ENCODE measurements at places on chromosomes 13 and 19.

DNA sequence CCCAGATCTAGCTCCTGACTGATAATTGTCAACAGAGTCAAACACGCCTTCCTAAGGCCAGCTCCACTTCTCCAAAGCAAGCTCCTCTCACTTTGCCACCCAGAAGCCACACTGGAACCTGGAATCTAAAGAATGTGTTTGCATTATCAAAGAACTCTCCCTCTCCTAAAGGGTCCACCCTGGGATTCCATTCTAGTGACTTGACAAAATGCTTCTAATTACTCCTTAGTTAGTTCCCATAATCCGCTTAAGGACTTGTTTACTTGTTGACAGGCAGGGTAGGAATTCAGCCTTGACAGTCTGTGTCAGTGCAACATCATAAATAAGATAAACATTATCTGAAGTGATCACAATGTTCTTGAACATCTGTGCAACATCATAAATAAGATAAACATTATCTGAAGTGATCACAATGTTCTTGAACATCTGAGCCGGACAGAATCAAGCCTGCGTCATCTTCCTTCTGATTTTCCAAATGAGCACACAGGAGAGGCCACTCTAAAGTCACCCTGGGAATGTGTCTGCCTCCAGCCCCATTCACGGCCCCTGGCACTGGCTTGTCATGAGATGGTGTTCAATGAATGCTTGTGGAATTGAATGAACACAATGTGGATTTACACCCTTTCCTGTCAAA, 512.1 kb downstream of the IRS2 start:
- DNase-seq = no peak

DNA sequence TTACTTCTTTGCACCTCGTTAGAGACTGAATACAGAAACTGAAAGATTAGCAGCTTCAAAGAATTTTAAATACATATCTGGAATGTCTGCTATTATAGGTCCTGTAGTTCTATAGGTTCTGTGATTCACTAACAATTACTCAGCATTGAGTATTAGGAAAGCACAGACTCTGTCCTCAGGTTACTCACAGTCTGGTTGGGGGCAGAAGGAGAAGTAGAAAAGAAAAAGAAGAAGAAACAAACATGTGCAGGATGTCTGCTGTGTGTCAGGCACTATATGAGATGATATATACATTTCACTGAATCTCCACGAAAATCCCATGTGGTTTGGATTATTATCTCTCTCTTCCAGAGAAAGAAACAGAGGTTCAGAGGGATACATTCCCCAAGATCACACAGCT, 40.1 kb downstream of the SERTM1 start:
- no peak for DNase-seq

- no peak for DNase-seq
These were observed 904.6 kb upstream of the ATXN8OS start for GRCh38 chr13:69202996-69203395.

GRCh38 chr13:103102482-103102881, 36.3 kb upstream of the SLC10A2 start:
- no peak for DNase-seq

GRCh38 chr13:25973576-25973975, 78.2 kb downstream of the SHISA2 start:
- DNase-seq = no peak

DNA sequence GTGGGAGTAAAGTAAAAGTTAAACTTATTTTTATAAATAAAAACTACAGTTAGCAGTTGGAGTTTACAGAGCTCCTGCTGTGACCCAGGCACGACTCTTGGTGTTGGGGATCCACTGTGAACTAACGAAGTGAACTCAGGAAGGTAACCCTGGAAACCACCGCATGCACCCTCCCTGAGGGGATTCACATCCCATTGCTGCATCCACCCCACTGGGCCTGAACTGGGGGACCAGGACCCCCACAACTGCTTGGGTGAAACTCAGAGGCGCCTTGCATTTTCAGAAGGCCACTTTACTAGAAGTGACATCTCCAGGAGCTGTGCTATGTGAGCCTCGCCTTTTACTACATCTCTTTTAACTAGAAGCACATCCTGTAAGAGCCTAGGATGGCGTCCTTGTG, 166.4 kb downstream of the TEX29 start:
- DNase-seq = no peak

DNA sequence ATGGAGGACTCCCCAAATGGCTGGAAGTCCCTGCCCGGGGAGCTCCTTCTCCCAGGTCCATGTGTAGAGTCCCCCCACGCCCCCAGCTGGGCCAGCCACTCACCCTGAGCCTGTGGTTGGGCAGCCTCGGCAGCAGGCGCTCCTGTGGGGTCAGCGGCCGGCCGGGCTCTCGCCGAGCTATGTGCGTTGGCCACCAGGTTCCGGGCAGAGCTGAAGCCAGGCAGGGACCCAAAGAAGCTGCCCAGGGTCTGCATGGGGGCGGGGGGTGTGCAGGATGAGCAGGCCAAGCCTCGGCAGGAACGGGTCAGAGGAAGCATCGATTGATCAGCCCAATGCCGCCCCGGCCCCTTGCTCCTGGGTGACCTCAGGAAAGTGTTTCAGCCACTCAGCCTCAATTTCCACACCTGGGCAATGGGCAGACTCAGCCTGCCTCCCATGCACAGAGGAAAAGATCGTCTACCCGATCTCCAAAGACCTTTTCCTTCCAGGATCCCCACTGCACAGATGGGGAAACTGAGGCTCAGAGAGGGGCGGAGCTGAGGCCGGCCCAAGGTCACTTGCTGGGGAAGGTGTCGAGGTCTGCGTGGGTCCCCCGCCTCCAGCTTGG, 732 bp downstream of the PLIN4 start:
- no peak for DNase-seq

- DNase-seq = no peak
These were observed 1941.6 kb upstream of the PRR20A start for GRCh38 chr13:55199134-55199533.

Measured in AG04449 (cell line).